ENCODE measurements at places on chromosomes 5 and 9. TPM values are rescaled to one million over a fixed set of nuclear protein-coding genes. Genes with fewer than 3 reads are reported as not detected.

OR1Q1 gene
- polyA plus RNA-seq, result not detected

PHF24 gene
- 0.06 TPM for polyA plus RNA-seq

PRR16 gene
- not detected for polyA plus RNA-seq

DNAJC18 gene
- 5.1 TPM for polyA plus RNA-seq

GPX8 gene
- polyA plus RNA-seq, result not detected

FAM81B gene
- not detected for polyA plus RNA-seq

RMRP gene
- polyA plus RNA-seq, result 30.5 TPM

COL15A1 gene
- polyA plus RNA-seq, result 0.08 TPM

ZNF883 gene
- polyA plus RNA-seq, result 1.2 TPM

TRAF1 gene
- 1.3 TPM for polyA plus RNA-seq

SYNPO gene
- polyA plus RNA-seq, result 4.8 TPM

ENTPD2 gene
- not detected for polyA plus RNA-seq

PCDHB3 gene
- polyA plus RNA-seq, result not detected

SLC27A6 gene
- not detected for polyA plus RNA-seq

PCDHGA2 gene
- not detected for polyA plus RNA-seq

ORM2 gene
- not detected for polyA plus RNA-seq

CCNO gene
- not detected for polyA plus RNA-seq

GADD45G gene
- polyA plus RNA-seq, result 1.1 TPM

ENTREP1 gene
- polyA plus RNA-seq, result not detected

MROH2B gene
- not detected for polyA plus RNA-seq

SHISAL2B gene
- polyA plus RNA-seq, result not detected

RASEF gene
- not detected for polyA plus RNA-seq

PCDHB10 gene
- not detected for polyA plus RNA-seq

OR1J2 gene
- not detected for polyA plus RNA-seq

NR5A1 gene
- polyA plus RNA-seq, result not detected

All from IgD-negative memory B cell (primary cell).